Activated CD4-positive, alpha-beta T cell treated with anti-CD3 and anti-CD28 coated beads, Interleukin-2, amount 10 ng/mL, durations not matched to agents 7 days and 5 days (primary cell): ENCODE measurements at places on chromosomes 13 and 19. TPM values are rescaled to one million over a fixed set of nuclear protein-coding genes. Genes with fewer than 3 reads are reported as not detected.

The ZIC5 gene
- total RNA-seq, result not detected

The CNN1 gene
- total RNA-seq, result not detected

The PNMA8C gene
- total RNA-seq, result not detected

The ZNF793 gene
- total RNA-seq, result 4.9 TPM

The KLF1 gene
- total RNA-seq, result 0.20 TPM

The CACNA1A gene
- total RNA-seq, result 1.3 TPM

- no peak for DNase-seq
Observed at GRCh38 chr13:75186379-75186778, 295.6 kb downstream of the TBC1D4 start.

DNA sequence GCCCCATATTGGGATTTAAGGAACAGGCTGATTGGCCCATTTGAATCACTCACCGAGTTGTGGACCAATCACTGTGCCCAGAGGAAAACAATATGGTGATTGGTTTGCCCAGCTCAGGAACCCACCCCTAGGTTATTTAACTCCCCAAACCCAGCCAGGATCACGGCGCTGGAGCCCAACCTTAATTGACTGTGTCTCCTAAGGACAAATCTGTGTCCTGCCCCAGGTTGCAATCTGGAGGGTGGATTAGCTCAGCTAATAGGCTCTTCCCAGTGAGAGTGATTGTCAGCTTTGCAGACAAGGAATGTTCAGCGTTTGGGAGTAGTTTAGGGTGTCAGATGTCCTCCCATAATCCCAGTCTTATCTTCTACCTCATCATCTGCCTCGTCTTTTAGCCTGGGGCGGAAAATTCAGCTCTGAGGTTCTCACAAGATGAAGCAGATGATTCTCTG, 3.5 kb upstream of the ZNF358 start:
- DNase-seq, result no peak

DNA sequence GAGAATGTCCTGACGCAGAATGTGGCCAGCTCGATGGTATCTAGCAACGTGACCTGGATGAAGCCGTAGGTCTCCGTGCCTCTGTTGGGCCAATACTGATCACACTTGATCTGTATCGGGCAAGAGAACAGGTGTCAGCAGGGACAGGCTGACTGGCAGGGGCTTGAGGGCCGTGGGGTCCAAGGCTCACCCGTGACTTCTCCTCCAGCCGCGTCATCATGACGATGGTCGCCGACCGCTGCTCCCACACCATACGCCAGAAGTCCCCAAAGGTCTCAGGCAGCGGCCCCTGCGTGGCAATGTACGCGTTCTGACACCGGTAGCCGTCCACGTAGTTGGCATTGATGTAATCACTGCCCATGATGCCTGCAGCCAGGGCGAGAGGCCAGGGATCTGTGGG, 126.2 kb downstream of the PTPRS start:
- DNase-seq, result no peak

- DNase-seq, result no peak
Observed at GRCh38 chr19:916645-917322, 349 bp upstream of the KISS1R start.

- DNase-seq, result peak; percentile 77
Observed at GRCh38 chr19:47427241-47428176, 8.2 kb upstream of the MEIS3 start.

- no peak for DNase-seq
Observed at GRCh38 chr13:47168066-47168465, 271.2 kb upstream of the HTR2A start.

DNA sequence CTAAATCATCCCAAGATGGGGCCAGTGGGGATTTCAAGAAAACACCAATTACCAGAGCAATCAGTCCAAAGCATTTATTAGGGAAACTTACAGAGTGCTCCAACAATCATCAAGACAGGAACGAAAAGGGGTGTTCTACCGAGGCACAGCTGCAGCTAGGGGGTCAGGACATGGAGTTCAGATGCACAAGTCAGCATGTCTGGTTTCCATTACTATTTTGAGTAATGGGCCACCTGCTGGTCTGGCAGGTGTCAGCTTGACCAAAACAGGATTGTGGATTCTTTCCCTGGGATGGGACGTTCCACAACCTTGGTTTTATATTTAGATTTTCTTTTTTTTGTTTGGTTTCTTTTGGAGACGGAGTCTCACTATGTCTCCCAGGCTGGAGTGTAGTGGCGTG, 3.9 kb upstream of the UBL5 start:
- DNase-seq, result no peak

DNA sequence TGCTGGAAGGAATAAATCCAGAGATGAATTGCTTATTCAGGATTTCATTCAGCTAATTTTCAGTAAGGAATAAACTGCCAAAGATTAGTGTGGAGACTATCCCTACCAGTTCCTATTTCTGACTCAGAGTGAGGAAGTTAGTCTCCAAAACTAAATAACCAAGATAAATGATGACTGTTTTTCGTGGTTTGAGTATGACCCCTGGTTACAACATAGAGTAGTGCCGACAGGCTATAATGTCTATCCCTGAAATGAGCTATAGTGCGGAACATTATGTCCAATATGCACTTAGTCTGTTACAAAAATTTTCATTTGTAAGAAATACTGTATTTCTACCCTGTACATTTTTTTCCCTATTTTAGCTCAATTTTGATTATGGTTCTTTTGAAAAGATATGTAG, 51.4 kb downstream of the NBEA start:
- no peak for DNase-seq

DNA sequence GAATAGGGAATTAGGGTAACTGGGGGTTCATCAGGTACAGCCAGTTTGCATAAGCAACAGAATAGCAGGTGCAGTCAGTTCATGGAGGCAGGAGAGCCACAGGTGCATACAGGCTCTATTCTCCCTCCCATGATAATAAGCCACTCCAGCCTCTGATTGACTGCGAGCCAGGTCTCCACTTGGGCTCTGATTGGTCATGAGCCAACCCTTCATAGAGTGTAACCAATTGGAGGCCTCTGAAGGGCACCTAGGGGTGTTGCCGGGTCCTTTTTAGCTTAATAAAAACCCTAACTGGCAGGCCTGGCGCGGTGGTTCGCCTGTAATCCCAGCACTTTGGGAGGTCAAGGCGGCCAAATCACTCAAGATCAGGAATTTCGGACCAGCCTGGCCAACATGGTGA, 8.7 kb upstream of the CKM start:
- no peak for DNase-seq

GRCh38 chr19:41411968-41412265, 14.3 kb downstream of the BCKDHA start:
- no peak for DNase-seq

DNA sequence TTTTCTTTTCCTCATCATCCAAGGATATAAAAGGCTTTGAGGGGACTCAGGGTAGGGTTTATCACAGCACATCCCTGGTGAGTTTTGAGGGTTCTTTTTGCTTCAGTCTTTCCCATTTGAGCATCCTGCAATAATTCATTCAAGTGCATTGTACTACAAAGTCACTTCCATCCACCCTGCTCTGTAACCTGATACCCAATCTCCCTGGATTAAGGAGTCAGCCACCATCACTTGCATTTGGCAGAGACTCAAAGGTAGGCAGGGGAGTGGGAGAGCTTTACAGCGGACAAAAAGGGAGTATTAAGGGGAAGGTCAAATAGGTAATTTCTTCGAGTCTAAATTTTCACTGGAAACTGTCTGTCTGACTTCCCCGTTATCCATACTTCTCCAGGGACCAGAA, 216.1 kb upstream of the TMTC4 start:
- no peak for DNase-seq

GRCh38 chr19:13094771-13095392, 7.8 kb downstream of the LYL1 start:
- no peak for DNase-seq

DNA sequence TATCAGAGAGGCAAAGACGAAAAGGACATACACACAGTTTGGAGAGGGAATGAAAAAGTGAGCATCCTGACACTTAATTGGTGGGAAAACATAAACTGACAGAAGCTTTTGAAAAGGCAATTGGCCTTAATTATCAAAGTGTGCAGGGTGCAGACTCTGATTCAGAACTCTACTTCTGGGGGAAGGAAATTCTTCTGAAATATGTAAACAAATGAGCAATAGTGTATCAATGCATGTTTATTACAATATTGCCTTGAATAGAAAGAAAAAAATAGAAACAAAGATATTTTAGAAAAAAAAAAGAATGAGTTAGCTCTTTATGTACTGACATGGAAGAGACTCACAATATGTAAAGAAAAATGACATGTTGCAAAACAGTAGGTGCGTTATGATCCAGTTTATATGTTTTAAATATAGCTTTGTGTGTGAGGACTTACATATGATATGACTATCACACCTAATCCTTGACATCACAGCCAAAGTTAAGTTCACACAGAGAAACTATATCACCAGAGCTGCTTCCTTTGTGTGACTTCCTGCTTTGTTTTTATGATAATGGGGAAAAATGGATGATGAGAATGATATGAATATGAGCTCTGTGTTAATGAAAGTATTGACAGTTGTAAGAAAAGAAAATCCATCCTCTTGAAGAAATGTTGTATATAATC, 182.4 kb downstream of the KCTD12 start:
- DNase-seq, result no peak

- no peak for DNase-seq
Observed at GRCh38 chr13:45143346-45143751, 23.0 kb downstream of the GTF2F2 start.

GRCh38 chr19:35247526-35248309, 1.1 kb upstream of the LSR start:
- peak; percentile 26 for DNase-seq

GRCh38 chr19:6694147-6694815, 24.3 kb upstream of the TNFSF14 start:
- DNase-seq, result no peak
